ENCODE measurements at places on chromosomes 3 and 15. TPM values are rescaled to one million over a fixed set of nuclear protein-coding genes. Genes with fewer than 3 reads are reported as not detected.

The CFAP100 gene
- total RNA-seq: not detected

The TSEN2 gene
- total RNA-seq: 33.7 TPM

The WNT5A gene
- total RNA-seq: 5.0 TPM

The SLC12A6 gene
- 21.9 TPM for total RNA-seq

The ACVR2B gene
- total RNA-seq: 4.8 TPM

The ZIC4 gene
- total RNA-seq: not detected

The ALPK3 gene
- 201 TPM for total RNA-seq

The GABRG3 gene
- not detected for total RNA-seq

The PLOD2 gene
- total RNA-seq: 16.7 TPM

The TRH gene
- total RNA-seq: not detected

The PRRT3 gene
- 1.4 TPM for total RNA-seq

The GNB4 gene
- 12.5 TPM for total RNA-seq

The STRA6 gene
- total RNA-seq: not detected

The PRICKLE2 gene
- 8.3 TPM for total RNA-seq

The CACNA1D gene
- total RNA-seq: 0.42 TPM

The ARL6 gene
- total RNA-seq: 2.3 TPM

The DCLK3 gene
- total RNA-seq: 0.04 TPM

The LHFPL4 gene
- total RNA-seq: not detected

The SUSD5 gene
- total RNA-seq: 0.96 TPM

The ADPRH gene
- 7.8 TPM for total RNA-seq

The LCTL gene
- not detected for total RNA-seq

The CCR2 gene
- 0.76 TPM for total RNA-seq

The LMAN1L gene
- total RNA-seq: 33.8 TPM

The CHRNA7 gene
- total RNA-seq: 1.8 TPM

The ZNF860 gene
- 0.07 TPM for total RNA-seq

The TM4SF1 gene
- total RNA-seq: 76.5 TPM

The SLC2A2 gene
- total RNA-seq: not detected

The HTR3E gene
- not detected for total RNA-seq

The CPB1 gene
- total RNA-seq: not detected

The CCR9 gene
- total RNA-seq: not detected

The TTLL13 gene
- total RNA-seq: 0.25 TPM

The SI gene
- total RNA-seq: not detected

The ZBBX gene
- total RNA-seq: not detected

The HES1 gene
- total RNA-seq: 15.7 TPM

The DVL3 gene
- 79.1 TPM for total RNA-seq

The NR1I2 gene
- total RNA-seq: 0.21 TPM

The RETNLB gene
- total RNA-seq: not detected

The HHLA2 gene
- total RNA-seq: not detected

The GPR149 gene
- not detected for total RNA-seq

The UBE3A gene
- total RNA-seq: 105 TPM

The THSD4 gene
- total RNA-seq: 110 TPM

The IMP3 gene
- total RNA-seq: 39.7 TPM

The RNF168 gene
- 19.0 TPM for total RNA-seq

The SAXO2 gene
- total RNA-seq: 4.2 TPM

The CLSTN2 gene
- total RNA-seq: 6.2 TPM

The CPNE9 gene
- total RNA-seq: not detected

The FHIT gene
- total RNA-seq: 18.6 TPM

The SRGAP3 gene
- total RNA-seq: 9.8 TPM
